CMK (cell line): ENCODE measurements at places on chromosomes 7 and 10.

DNA sequence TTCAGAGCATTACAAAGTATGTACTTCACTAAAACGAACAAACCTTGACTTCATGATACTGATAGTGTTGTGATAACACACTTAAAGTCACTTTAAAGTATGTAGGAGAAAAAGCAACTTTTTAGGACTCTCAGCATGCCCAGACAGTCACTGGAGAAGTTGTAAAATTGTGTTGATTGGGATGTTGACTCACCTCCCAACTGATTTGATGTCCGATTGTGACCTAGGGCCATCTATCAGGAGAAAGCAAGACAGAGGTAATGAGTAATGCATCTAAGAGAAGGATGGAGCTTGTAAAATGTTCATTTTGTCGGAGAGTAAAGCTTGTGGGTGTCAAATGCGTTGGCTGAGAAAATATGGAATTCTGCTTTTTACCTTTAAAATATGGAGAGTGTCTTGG lies 135.4 kb upstream of the SEMA3D start:
- no peak for DNase-seq

- no peak for DNase-seq
Measured at GRCh38 chr7:100483722-100484672, at the start of gene NYAP1. TSS of gene NYAP1 (plus strand) at chr7:100483927. CDS start at chr7:100485312, 1,385 bp downstream.

GRCh38 chr10:103638948-103639347 lies 145.4 kb downstream of the NEURL1 start:
- no peak for DNase-seq

- DNase-seq, result no peak
Measured at GRCh38 chr10:130481936-130482335, 345.7 kb downstream of the GLRX3 start.

DNA sequence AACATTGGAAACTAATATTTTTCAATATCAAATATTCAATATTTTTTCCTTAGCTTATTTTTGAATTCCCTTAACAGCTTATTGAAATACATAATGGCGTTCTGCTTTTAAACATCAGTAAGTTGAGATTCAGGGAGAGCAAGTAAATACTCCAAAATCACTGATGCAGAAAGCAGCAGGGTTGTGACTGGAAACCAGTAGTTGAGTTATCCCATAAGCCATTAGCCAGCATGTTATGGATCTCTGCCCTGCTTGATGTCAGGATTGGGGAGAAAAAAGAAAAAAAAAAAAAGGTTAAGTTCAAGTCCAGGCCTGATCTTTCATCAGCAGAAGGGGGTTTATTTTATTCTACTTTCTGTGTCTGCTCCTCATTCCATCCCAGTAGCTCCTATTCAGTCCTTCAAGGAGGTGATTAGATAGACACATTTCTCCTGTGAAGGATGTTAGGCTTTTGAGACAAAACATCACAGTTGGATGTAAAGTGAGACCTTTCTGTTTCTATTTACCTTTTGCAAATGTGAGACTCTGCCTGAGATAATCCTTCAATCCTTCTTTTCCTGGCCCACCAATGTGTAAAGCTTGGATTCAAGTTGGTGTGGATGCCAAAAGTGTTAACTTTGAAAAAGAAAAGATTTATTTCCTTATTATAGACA lies 110.9 kb upstream of the HDAC9 start:
- no peak for DNase-seq

GRCh38 chr10:13485623-13486022 lies 43.2 kb downstream of the BEND7 start:
- no peak for DNase-seq

DNA sequence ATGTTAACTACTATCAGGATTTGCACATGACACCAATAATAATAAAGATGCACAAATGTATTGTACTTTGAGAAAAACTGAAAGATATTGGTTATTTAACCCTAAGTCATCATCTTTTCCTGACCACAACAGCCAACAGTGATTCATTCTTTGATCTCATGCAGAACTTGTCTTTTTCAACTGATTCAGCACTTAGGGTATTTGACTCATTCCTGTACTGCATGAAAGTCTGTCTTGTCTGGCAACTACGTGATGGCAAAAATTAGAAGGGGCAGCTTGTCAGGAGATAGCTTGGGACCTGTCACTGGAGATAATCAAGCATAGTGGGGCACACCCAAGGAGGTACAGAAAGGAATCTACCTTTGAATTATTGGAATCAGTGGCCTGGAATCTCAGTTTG lies 77.8 kb upstream of the LRRC17 start:
- DNase-seq, result no peak

- DNase-seq, result no peak
Measured at GRCh38 chr7:131047651-131048304, 279.9 kb upstream of the MKLN1 start.

- no peak for DNase-seq
Measured at GRCh38 chr10:124886195-124886594, 55.7 kb upstream of the ZRANB1 start.

GRCh38 chr10:106011250-106011649 lies 1153.3 kb downstream of the SORCS1 start:
- DNase-seq, result no peak

DNA sequence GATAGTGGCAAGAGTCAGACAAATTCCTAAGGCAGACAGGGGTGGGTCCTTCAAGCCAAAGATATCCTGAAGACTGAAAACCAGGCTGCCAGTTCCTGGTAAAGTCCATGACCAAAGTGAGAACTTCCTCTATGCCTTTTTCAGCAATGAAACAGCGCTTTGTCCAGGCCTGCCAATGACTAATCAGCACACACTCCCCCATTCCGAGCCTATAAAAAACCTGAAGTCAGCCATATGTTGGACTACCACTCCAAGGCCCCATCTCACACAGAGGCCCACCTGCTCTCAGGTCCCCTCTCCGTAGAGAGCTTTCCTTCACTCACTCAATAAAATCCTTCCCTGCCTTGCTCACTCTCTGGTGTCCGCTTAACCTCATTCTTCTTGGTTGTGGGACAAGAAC lies 402.2 kb downstream of the ANKRD7 start:
- no peak for DNase-seq

DNA sequence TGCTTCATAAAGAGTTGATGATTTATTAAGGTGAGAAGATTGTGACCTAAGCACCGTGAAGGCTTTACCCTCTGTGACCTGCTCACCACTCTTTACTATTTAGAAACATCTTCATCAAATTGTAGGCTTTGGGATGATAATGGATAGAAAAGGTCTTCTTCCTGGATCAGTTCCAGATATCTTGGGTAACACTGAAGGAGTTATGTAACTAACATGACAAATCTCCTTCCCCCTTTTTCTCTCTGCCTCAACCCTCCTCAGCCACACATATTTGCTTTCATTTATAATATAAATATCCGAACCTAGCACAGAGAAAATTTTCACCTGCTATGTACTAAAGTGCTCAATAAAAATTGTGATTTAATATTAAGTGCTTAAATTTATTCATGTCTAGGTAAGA lies 151.5 kb downstream of the FRMD4A start:
- DNase-seq, result no peak

GRCh38 chr7:134197345-134197744 lies 70.2 kb downstream of the LRGUK start:
- no peak for DNase-seq

DNA sequence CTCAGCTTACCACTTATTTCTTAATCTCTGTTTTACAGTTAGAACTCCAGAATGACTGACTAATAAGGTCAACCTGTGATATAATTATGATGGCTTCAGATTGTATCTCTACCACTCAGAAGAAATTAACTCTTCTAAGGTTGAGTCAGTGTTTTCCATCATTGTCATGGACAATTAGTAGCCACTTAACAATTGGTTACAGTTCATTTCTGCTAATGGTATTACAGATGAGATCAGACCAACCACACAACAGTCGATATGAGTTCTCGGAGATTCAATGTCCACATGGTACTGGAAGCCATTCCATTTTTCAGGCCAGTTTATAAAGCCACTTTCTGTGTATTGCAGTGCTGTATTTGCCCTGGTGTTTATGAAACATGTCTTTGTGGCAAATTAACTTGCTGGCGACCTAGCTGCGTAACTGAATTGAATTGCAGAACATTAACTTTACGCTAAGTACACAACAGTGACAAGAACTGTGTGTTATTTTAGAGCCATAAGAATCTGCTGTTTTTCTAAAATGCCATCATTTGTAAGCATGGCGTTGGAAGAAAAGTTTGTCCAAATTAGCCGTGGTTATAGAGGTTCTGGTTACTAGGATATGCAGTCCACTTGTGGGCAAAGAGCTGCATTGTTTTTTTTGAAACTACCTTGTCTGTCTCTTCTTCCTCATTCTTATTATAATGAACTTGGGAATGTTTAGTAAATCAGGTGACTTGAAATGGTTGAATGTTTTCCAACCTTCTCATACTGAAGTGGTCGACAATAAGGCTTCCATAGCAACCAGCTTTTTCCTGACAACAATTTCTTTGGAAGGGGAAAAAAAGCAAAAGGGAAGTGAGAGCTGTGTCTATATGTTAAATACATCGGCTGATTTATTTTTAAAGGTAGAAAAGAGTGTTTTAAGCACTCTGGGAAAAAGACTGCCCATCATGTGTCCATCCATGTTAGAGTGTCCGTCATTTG lies 76.4 kb downstream of the CELF2 start:
- DNase-seq, result no peak

- DNase-seq, result no peak
Measured at GRCh38 chr10:46558122-46558391, 1.6 kb upstream of the GPRIN2 start.

- DNase-seq, result no peak
Measured at GRCh38 chr7:115658223-115658622, 372.3 kb downstream of the TFEC start.

GRCh38 chr10:109678857-109679256 lies 244.5 kb downstream of the XPNPEP1 start:
- DNase-seq, result no peak

DNA sequence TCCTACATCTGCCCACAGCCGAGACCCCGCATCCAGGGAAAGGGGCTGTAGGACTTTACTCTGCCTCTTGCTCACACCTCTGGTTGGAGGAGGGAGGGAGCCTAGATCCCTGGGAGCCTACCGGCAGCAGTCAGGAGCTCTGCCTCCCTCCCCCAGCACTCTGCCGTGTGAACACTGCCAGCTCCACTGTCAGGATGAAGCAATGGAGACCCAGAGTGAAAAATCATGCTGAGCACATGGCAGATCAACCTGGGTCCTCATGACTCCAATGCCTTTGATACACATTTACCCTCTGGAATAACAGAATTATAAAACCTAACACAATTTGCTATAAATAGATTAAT lies 477.7 kb downstream of the TNS3 start:
- no peak for DNase-seq

DNA sequence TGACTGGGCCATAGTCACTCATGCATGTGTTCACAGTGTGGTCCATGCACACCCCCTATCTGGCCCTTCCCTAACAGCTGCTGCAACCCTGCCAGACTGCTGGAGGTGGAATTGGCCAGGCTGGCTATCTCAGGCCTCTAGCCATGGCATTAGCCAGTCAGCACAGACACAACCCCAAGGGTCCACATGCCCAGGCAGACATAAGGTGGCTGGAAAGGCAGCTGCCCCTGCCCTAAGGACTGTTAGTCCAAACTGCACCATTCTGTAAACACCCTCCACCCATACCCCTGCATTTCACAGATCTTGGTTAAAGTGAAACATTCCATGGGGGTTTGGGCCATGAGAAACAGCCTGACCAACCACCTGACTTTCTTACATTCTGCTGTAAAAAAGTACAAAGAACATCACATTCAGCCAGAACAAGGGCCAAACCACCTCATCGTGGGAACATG lies 137.4 kb upstream of the KCNMA1 start:
- no peak for DNase-seq

DNA sequence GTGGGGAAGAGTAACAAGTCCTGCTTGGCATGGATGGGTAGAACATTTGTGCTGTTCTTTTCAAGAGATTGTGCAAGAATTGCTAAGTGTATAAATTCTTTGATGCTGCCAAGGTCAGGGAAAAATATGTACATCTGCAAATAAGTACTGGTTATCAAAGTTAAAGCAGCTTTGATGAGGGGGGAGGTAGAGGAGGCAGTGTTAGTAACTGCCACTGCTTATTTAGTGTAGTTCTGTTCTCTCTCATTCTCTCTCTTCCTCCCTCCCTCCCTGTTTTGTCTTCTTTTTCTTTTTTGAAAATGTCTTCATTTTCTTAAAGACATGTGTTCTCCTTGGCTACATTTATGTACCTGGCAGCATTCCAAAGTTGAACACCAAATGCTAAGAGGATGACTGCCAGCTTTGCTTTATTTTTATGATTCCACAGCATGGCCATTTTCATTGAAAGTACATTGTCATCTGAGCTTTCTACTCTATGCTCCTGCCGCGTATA lies 18.6 kb downstream of the CACNB2 start:
- DNase-seq, result no peak

DNA sequence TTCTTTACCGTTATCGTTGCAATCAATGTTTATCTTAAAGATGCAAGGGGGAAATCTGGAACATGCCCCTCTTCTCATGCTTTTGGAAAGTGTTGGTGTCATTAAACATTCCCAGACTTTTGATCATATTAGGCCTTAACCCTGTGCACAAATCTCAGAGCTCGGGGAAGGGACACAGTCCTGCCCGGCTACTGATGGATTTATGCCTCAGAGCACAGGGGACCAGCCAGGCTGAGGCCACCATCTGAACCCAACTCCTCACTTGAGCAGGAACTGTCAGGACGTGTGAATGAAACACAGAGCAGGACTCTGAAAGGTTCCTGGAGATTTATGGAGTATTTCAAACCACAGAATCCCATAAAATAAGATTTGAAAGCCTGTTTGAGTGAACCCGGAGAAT lies 132.0 kb upstream of the CXCL12 start:
- DNase-seq, result no peak

DNA sequence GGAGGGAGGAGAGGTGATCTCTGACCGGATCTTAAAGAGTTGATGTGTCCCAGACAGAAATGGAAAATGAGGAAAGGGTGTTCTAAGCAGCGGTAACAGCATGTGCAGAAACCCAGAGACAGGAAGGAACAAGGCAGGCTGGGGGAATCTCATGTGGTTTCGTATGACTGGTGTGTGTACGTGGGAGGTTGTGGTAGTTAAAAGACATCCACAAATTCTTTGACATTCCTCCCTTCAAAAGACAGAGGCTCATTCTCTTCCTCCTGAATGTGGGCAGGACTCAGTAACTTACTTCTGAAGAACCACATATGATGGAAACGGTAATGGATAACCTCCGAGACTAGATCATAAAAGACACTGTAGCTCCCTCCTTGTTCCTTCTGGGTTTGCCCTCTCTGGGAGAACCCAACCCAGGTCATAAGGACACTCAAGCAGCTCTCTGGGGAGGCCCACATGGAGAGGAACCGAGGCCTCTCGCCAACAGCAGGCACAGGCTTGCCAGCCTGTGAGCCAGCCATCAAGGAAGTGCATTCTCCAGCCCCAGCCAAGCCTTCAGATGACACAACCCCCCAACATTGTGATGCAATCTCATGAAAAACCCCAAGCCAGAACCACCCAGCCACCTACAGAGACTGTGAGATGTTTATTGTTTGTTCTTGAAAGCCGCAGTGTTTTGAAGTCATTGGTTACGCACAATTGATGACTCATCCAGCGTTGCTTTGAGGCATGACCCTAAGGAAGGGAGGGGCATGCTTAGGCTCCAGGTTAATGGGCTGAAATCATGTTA lies 116.0 kb downstream of the SLIT1 start:
- no peak for DNase-seq

- DNase-seq, result no peak
Measured at GRCh38 chr10:61721431-61721830, 58.7 kb downstream of the CABCOCO1 start.
